ENCODE measurements at places on chromosomes 12 and 14. TPM values are rescaled to one million over a fixed set of nuclear protein-coding genes. Genes with fewer than 3 reads are reported as not detected.

NEMP1 gene
- total RNA-seq = 25.5 TPM

TAS2R8 gene
- not detected for total RNA-seq

BICD1 gene
- total RNA-seq = 34.4 TPM

BICDL1 gene
- 4.3 TPM for total RNA-seq

SYCP3 gene
- total RNA-seq = 2.9 TPM

WASHC3 gene
- total RNA-seq = 38.2 TPM

APOF gene
- total RNA-seq = not detected

FOXA1 gene
- not detected for total RNA-seq

CRADD gene
- total RNA-seq = 12.2 TPM

BDKRB1 gene
- not detected for total RNA-seq

LIN7A gene
- 0.75 TPM for total RNA-seq

ANG gene
- total RNA-seq = 0.78 TPM

RGS6 gene
- total RNA-seq = 0.08 TPM

PRH1 gene
- total RNA-seq = 14.1 TPM

DEPDC4 gene
- total RNA-seq = 0.88 TPM

KERA gene
- not detected for total RNA-seq

HHIPL1 gene
- total RNA-seq = not detected

CAPS2 gene
- total RNA-seq = 5.3 TPM

NINJ2 gene
- 15.3 TPM for total RNA-seq

DNM1L gene
- 66.4 TPM for total RNA-seq

KRT79 gene
- total RNA-seq = not detected

STX2 gene
- 16.4 TPM for total RNA-seq

ADAM21 gene
- not detected for total RNA-seq

CCDC77 gene
- total RNA-seq = 23.4 TPM

TPH2 gene
- not detected for total RNA-seq

TMEM63C gene
- 0.84 TPM for total RNA-seq

PSMC6 gene
- total RNA-seq = 129 TPM

RPL10L gene
- not detected for total RNA-seq
